ENCODE measurements at places on chromosomes 7 and 10.

- DNase-seq = no peak
Observed at GRCh38 chr7:27224983-27225934, 17.3 kb upstream of the EVX1 start.

- DNase-seq = no peak
Observed at GRCh38 chr10:27600930-27601329, 96.8 kb downstream of the RAB18 start.

- DNase-seq = no peak
Observed at GRCh38 chr10:26048756-26049155, 114.7 kb downstream of the MYO3A start.

DNA sequence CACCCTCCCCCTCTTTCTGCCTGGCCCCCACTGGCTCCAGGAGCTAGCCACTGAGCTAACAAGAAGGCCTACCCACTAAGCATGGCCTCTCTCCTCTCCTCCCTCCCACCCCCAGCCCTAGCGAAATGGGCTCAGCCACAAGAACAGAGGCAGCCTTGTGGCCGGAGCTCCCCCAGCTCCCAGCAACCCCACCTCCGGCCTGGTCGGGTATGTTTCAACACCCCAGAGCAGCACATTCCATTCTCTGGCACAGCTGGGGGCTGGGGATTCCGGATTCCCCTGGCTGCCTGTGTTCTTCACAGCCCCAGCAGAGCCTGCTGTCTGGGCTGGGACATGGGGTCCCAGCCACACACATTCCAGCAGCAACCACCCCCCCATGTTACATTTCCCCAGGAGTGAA lies 9.0 kb downstream of the SFRP5 start:
- DNase-seq = no peak

DNA sequence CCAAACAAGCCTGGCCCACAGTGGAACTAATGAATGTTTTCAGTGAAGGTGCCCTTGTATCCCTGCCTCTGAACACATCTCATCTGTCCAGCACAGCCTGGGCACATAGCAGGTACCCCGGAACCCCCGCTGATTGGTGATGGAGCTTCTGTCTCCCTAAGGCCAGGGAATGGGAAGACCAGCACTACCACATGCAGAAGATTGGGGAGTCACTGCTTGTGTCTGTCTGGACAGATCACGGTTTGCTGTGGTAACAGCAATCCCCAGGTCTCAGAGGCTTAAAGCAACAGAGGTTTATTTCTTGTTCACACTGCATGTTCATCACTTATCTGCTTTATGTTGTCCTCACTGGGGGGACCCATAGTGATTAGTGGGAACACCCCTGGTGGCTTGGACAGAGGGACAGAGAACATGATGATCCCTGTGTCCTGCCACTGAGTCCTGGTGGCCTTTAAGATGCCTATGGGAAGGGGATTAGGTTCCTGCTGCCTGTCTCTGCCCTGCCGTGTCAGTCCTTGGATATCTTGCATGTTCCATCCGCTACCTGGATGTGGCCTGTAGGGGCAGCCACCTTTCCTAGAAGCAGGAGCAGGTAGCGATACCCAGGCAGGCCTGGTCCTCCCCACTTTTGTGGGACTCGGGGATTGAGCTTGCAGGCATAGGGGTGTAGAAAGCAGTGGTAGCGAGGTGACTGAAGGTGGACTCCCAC lies 3.6 kb downstream of the TSPAN14 start:
- peak; percentile 17 for DNase-seq

GRCh38 chr7:1562597-1563051 lies 6.6 kb upstream of the TMEM184A start:
- no peak for DNase-seq

DNA sequence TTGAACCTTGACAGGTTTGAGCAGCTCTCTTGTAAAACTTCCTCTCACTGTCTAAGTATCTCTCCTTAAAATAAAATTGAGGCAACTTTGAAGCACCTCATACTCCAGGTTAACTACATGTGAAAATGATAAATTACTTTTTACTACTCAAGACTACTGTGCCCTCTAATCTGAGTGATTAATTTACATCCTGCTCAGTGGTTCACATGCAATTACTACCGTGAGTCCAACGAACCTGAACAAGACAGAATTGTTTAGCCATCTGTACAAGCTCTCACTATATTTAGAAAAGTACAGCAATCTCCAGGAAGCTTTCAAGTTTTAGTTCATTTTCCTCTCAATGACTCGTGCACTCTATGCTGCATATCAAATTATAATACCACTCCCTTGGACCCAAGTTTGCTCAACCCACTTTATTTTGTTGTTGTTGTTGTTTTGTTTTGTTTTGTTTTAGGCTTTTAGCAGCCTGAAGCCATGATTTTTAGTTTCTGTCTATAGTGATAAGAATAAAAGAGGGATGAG lies 21.2 kb downstream of the PDE1C start:
- no peak for DNase-seq

- DNase-seq = no peak
Observed at GRCh38 chr10:15227611-15228372, 59.3 kb upstream of the NMT2 start.

- no peak for DNase-seq
Observed at GRCh38 chr10:94683214-94684054, at the start of gene CYP2C18. Gene CYP2C18 (plus strand): TSS chr10:94683729. CDS start chr10:94683820, 91 bp downstream.

- no peak for DNase-seq
Observed at GRCh38 chr10:131010965-131011575, 300.5 kb downstream of the TCERG1L start.

- DNase-seq = no peak
Observed at GRCh38 chr7:95335093-95335492, 10.8 kb upstream of the PON1 start.

DNA sequence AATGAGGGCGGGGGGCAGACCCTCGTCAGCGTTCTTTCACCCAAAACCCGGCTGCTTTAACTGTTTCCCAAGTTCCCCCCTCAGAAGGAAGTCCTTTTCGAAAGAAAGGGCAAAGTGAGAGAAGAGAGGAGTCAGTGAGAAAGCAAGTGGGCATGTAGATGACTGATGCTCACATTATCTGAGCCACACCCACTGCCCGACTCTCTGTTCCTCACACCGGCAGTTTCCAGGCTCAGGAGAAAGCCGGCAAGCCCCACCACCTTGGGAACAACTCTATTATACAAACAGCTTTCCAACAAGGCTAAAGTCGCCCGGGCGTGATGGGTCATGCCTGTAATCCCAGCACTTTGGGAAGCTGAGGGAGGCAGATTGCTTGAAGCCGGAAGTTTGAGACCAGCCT lies 23.1 kb downstream of the RCC1L start:
- no peak for DNase-seq

- no peak for DNase-seq
Observed at GRCh38 chr10:92913973-92914372, 65.7 kb downstream of the EXOC6 start.

- DNase-seq = no peak
Observed at GRCh38 chr10:129353101-129353500, 113.9 kb upstream of the MGMT start.

DNA sequence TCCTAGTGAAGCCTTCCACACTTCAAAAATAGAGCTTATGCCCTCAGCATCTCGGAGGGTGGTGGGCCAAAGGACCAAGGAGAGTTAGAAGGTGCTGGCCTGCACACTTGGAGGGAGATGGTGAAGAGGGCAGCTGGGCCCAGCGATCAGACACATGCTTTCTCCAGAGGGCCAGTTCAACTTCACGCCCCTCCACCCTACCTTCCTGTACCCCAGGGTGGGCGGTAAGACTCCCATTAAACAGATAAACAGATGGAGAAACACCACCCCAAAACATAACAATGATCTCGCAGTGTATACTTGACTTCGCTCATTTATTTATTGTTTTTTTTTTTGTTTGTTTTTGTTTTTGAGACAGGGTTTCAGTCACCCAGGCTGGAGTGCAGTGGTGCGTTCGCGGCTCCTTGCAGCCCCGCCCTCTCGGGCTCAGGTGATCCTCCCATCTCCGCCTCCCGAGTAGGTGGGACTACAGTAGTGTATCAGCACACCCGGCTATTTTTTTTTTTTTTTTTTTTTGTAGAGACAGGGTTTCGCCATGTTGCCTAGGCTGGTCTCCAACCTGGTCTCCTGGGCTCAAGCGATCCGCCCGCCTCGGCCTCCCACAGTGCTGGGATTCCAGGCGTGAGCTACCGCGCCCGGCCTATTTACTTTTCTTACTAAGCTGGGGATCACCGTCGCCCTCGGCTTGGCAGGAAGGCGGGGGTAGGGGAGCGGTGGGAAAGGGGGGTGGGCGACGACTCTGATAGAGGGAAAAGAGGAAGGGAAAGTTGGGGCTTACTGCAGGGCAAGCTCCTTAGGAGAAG lies 1.8 kb downstream of the C10orf95 start:
- DNase-seq = peak; percentile 85

DNA sequence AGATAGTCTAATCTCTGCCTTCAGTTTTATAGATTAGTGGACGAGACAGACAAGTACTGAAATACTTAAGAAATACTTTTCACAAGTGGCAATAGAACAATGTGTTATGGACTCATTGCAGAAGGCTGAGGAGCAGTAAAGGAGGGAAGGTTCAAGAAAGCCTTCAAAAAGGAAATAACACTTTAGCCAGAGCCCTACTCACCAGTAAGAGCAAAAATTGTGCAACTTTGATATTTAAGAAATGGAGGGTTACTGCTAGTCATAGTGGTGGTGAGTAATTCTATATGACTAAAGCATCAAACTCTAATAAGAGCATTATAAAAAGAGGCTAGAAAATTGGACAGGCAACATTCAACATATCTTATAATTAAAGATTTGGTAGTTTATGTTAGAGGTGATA lies 28.8 kb downstream of the PTPN12 start:
- DNase-seq = no peak

- no peak for DNase-seq
Observed at GRCh38 chr7:80311313-80311712, 176.7 kb downstream of the GNAI1 start.

DNA sequence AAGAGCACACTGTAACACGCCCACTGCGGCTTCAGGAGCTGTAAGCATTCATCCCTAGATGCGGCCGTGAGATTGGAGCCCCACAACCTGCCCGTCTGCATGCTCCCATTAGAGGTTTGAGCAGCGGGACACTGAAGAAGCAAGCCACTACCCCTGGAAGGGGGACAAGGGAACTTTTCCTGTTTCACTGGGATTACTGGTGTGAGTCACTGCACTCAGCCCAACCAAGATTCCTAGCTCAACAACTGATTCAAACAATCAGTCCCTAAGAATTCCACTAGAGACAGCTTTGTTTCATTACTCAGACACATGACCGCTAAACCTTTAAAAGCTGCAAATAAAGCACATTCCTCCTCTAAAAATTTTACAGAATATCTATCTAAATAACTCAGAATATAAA lies 69.8 kb downstream of the ORC5 start:
- DNase-seq = no peak

DNA sequence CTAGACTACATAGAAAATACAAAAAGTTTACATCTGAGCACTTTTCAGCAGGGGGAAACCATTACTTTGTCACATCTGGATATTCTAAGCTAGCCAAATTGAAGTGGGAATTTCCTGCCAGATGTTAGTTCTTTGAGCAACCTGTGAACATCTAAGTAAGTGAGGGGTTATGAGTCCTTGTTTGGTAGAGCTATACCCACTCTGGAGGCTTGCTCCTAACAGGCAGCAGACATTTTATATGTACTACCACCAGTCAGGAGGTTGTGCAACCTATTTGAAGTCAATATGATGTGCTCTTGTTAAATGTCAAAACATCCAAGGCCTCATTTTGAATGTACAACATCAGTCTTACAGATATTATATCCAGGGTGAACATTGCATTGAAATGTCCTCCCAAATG lies 143.3 kb upstream of the KAT6B start:
- peak; percentile 71 for DNase-seq

- DNase-seq = peak; percentile 37
Observed at GRCh38 chr10:35447693-35448407, 111.5 kb downstream of the CCNY start.

DNA sequence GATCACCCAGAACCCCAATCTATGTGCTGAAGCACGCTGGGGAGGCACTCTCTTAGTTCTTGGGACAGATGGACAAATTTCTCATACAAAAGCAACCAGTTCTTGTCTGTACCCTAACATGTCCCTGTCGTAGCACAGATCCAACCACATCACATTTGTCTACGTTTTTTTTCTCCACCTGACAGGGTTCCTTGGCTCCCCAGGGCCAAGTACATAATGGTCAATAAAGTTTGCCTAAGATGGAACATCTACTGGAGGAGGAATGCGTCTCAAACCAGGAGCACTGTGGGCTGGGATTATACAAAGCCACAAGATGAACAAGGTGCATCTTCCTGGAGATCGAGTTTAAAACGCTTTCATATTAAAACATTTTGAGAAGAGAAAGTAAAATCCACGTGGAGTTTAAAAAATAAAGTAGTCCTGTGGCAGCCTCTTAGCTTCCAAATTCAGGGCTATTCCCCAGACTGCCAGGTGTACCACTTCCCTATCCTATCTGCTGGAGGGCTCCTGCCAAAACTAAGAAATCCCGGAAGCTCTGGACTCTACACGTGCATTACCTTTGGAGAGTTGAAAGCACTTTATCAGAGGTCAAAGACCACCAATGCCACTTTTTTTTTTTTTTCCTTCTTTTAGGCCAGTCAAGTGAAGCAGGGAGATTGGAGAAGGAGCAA lies 1.4 kb downstream of the TMEM243 start:
- no peak for DNase-seq

- no peak for DNase-seq
Observed at GRCh38 chr10:59311025-59311424, 51.3 kb downstream of the FAM13C start.

- DNase-seq = no peak
Observed at GRCh38 chr7:55526770-55527169, 45.5 kb downstream of the VOPP1 start.

DNA sequence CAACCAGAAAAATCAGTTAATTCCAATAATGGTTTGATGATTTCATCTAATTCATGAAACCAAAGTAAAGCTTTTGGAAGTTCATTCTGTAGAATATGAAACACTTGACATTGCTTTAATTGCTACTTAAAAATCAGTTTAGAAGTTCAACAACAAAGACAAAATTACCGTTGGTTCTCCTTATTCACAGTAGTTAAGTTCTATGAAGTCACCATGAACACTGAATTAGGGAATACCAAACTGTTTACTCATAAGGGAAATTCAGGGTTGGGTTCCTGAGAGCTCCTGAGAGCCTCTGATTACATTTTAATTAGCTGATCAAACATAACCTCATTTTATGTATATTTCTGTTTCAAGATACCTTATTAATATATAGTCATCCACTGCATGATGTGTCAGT lies 46.2 kb downstream of the ZNF438 start:
- DNase-seq = no peak

DNA sequence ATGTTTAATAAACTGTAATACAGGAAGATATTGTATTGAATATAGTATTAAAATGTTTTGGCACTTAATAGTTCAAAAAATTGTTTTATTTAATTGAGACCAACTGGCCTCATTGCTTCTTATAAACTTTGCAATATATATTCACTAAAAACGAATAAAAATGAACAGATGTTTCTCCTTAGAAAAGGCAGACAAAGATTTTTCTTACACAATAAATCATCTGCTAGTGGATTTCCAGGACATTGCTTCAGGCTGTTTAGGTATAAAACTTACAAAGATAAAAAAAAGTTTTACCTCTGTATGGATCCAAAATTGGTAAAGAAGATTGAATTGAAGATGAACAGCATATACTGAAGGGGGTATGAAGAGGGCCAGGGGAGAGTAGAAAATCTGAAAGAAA lies 143.6 kb downstream of the AGMO start:
- no peak for DNase-seq

GRCh38 chr7:22998519-22998896 lies 15.4 kb downstream of the HYCC1 start:
- no peak for DNase-seq

All from NCI-H510A treated with DMSO at 0.1 percent for 48 hours (cell line).